ENCODE measurements at places on chromosomes 2 and 18. TPM values are rescaled to one million over a fixed set of nuclear protein-coding genes. Genes with fewer than 3 reads are reported as not detected.

The KIAA2012 gene
- total RNA-seq = 0.09 TPM

The CROCC2 gene
- not detected for total RNA-seq

The LCT gene
- total RNA-seq = not detected

The HK2 gene
- total RNA-seq = 62.4 TPM

The UCN gene
- 0.30 TPM for total RNA-seq

The CCDC138 gene
- total RNA-seq = 4.8 TPM

The UGT1A8 gene
- not detected for total RNA-seq
